NCI-H1930 (cell line): ENCODE measurements at places on chromosomes 16 and 17.

DNA sequence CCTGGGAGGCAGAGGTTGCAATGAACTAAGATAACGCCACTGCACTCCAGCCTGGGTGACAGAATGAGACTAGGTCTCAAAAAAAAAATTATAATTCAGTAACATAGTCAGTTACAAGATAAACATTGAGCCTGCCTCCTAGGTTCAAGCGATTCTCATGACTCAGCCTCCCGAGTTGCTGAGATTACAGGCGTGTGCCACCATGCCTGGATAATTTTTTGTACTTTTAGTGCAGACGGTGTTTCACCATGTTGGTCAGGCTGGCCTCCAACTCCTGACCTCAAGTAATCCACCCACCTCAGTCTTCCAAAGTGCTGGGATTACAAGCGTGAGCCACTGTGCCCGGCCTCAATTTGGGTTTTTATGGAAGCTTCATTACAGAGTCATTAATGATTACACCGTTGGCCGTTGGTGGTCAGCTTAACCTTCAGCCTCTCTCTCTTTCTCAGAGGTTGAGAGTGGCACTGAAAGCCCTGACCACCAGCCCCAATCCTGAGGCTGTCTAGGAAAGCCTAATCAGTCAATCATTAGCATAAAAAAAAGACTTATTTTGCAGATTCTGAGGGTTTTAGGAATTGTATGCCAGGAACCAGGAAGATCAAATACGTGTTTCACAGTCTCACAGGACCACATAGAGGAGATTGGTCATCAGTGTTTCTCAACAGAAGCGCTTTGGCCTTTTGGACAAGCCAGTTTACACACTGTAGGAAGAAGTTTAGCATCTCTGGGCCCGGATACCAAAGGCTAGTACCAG is 1.3 kb upstream of the LRRC37A3 start:
- no peak for DNase-seq

- DNase-seq, result no peak
Measured at GRCh38 chr16:23957287-23957686, 121.5 kb downstream of the PRKCB start.

- no peak for DNase-seq
Measured at GRCh38 chr16:24853169-24853824, 7.5 kb downstream of the SLC5A11 start.

DNA sequence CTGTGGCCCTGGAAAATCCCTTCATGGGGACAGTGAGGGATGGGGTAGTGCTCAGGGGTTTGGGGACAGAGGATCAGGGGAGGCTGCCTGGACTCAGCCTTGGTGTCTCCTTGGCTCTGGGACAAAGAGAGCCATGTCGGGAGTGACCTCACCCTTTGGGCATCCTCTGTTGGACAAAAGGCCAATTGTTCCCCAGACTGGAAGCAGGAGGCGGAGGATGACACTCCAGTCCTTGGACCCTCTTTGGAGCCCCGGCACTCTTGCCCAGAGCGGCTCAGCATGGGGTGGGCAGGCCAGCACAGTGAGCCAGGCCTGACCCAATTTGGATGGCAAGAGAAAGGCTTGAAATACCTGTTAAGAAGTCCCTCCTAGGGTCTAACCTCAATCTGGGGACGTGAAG is 39.4 kb upstream of the PHB1 start:
- no peak for DNase-seq

GRCh38 chr16:4032768-4033167 is 83.5 kb downstream of the ADCY9 start:
- DNase-seq, result no peak

GRCh38 chr17:40516581-40517285 is 15.3 kb upstream of the TNS4 start:
- DNase-seq, result no peak

- DNase-seq, result no peak
Measured at GRCh38 chr17:40015005-40015997, at the start of gene CSF3. Gene CSF3, plus strand, starts transcription at chr17:40015440. Its CDS starts 35 bp downstream, at chr17:40015475.
